ENCODE measurements at places on chromosomes 13 and 19.

GRCh38 chr13:99178636-99179035 lies 22.0 kb upstream of the UBAC2 start:
- DNase-seq = no peak

DNA sequence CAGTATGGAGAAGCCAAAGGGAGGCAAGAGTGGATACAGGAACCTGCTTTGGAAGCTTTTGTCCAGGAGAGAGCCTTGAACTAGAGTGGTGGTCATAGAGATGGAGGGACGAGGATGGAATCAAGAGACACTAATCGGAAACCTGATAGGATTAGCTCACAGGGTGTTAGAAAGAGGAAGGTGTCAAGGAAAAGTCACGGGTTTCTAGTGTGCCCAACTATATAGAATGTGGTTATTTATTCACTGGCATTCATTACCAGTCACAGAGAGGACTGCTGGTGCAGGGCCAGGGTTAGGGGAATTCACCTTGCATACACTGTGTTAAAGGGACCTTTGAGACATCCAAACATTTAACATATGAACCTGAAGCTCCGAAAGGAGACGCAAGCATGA lies 43.4 kb upstream of the URAD start:
- no peak for DNase-seq

- no peak for DNase-seq
Observed at GRCh38 chr13:36608474-36608873, 65.3 kb upstream of the SERTM1 start.

- peak; percentile 94 for DNase-seq
Observed at GRCh38 chr19:24086974-24087595, at the start of gene ZNF254. Gene ZNF254 (plus strand): TSS chr19:24087187. CDS start chr19:24087308, 121 bp downstream.

- peak; percentile 54 for DNase-seq
Observed at GRCh38 chr19:7868671-7869452, 5.3 kb downstream of the PRR36 start.
